ENCODE measurements at places on chromosomes 4 and X. TPM values are rescaled to one million over a fixed set of nuclear protein-coding genes. Genes with fewer than 3 reads are reported as not detected.

DDX53 gene
- not detected for total RNA-seq

MAGEA2B gene
- not detected for total RNA-seq

N4BP2 gene
- total RNA-seq, result 5.8 TPM

ARX gene
- total RNA-seq, result not detected

IDUA gene
- total RNA-seq, result 8.3 TPM

SRD5A3 gene
- 9.9 TPM for total RNA-seq

ZCCHC18 gene
- 0.22 TPM for total RNA-seq

TLR3 gene
- total RNA-seq, result 2.8 TPM

EDA gene
- 1.5 TPM for total RNA-seq

TADA2B gene
- total RNA-seq, result 10.1 TPM

FGB gene
- total RNA-seq, result not detected

CSN1S1 gene
- total RNA-seq, result not detected

DNA sequence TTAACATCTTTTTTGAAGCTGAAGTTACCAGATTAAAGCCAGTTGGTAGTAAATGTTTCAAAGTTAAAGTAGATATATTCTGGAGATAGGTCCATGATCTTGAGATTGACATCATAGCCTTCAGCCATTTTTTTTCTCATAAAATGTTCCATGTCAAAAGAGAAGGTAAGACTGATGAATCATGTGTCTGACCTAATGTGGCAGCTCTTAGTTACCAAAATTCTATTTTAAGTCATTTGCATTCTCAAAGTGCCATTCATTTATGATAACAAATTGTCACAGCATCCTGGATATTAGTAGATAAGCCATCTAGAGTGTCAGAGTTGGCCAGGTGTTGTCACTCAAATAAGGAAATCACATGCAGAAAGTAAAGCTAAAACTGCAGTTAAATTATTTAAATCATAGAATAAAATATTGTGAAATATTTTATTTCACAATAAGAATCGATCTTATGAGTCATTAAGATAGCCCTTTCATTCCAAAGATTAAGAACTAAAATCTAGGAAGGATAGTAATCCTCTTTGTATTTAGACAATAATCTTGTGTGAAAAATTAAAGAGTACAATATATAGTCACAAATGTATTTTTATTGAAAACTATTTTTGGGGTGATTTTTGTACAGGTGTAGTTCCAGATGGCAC lies 65.7 kb upstream of the ADAD1 start:
- no peaks in the 10 kb centered on the region for H3K27me3 ChIP-seq
- H3K4me1 ChIP-seq, result no peaks in the 10 kb centered on the region
- no peaks in the 10 kb centered on the region for H3K36me3 ChIP-seq
- no peak for DNase-seq
- no peak overlapping the region for H3K27ac ChIP-seq

GRCh38 chrX:129540722-129541184 lies 694 bp downstream of the OCRL start:
- no peak for DNase-seq
- peak overlapping the region; percentile 57 for H3K4me3 ChIP-seq
- H3K36me3 ChIP-seq, result no peaks in the 10 kb centered on the region
- H3K27ac ChIP-seq, result peak overlapping the region; percentile 59

- H3K4me3 ChIP-seq, result no peak overlapping the region
- peaks cover 81% of the 10 kb centered on the region for H3K27me3 ChIP-seq
- H3K27ac ChIP-seq, result no peak overlapping the region
- DNase-seq, result no peak
- no peaks in the 10 kb centered on the region for H3K36me3 ChIP-seq
- H3K4me1 ChIP-seq, result no peaks in the 10 kb centered on the region
These were observed 9.0 kb downstream of the NAT8L start for GRCh38 chr4:2068198-2068470.

- H3K27ac ChIP-seq, result no peak overlapping the region
- H3K4me1 ChIP-seq, result no peaks in the 10 kb centered on the region
- H3K27me3 ChIP-seq, result no peaks in the 10 kb centered on the region
These were observed 23.0 kb downstream of the GABRA3 start for GRCh38 chrX:152428120-152428519.

- no peak overlapping the region for H3K27ac ChIP-seq
- H3K4me3 ChIP-seq, result no peak overlapping the region
- H3K36me3 ChIP-seq, result no peaks in the 10 kb centered on the region
- H3K27me3 ChIP-seq, result no peaks in the 10 kb centered on the region
- H3K4me1 ChIP-seq, result no peaks in the 10 kb centered on the region
- no peak for DNase-seq
These were observed 25.5 kb upstream of the RXFP1 start for GRCh38 chr4:158496030-158496741.

DNA sequence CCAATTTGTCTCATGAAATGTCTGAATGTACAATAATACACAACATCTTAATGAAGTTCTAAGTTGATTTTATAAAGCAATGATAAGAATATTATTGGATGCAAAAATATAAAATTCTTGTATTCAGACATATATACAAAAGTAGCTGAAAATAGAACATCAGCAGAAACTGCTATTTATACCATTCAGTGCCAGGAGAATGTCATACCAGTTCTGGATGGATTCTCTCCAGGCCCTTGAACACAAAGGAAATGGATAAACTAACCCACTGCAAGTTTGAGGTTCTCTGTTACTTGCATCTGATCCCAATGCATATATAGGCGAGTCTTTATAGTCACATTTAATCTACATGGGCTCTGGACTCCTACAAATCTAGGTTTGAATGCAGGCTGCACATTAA lies 126.3 kb upstream of the KLF3 start:
- no peak overlapping the region for H3K4me3 ChIP-seq
- no peaks in the 10 kb centered on the region for H3K36me3 ChIP-seq
- DNase-seq, result no peak

DNA sequence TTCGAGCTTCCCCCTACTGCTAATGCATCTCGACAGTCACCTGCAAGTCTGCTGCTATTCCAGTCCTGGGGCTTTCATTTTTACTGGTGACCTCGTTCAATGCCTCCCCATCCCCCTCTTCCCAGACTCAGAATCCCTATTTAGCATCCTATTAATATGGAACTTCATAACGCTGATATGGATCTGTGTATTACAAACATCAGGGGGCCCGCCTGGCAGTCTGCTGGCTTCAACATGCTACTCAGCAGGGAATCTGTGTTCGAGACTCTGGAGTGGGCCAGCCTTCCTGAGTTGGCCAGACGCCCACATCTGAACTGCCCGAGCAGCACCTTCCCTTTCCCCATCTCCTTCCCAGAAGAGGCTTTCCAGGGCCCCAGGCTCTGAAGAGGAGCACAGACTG lies 173.9 kb upstream of the PPARGC1A start:
- H3K4me3 ChIP-seq, result no peak overlapping the region
- DNase-seq, result no peak
- H3K4me1 ChIP-seq, result no peaks in the 10 kb centered on the region
- H3K27ac ChIP-seq, result no peak overlapping the region
- H3K27me3 ChIP-seq, result no peaks in the 10 kb centered on the region

GRCh38 chrX:85994228-85994627 lies 53.1 kb downstream of the CHM start:
- no peak for DNase-seq
- no peaks in the 10 kb centered on the region for H3K36me3 ChIP-seq
- no peak overlapping the region for H3K27ac ChIP-seq
- peaks cover 15% of the 10 kb centered on the region for H3K4me1 ChIP-seq
- no peaks in the 10 kb centered on the region for H3K27me3 ChIP-seq

All from esophagus squamous epithelium (tissue), 5 donors.